GM23248 (cell line): ENCODE measurements at places on chromosomes 5 and 9. TPM values are rescaled to one million over a fixed set of nuclear protein-coding genes. Genes with fewer than 3 reads are reported as not detected.

DNA sequence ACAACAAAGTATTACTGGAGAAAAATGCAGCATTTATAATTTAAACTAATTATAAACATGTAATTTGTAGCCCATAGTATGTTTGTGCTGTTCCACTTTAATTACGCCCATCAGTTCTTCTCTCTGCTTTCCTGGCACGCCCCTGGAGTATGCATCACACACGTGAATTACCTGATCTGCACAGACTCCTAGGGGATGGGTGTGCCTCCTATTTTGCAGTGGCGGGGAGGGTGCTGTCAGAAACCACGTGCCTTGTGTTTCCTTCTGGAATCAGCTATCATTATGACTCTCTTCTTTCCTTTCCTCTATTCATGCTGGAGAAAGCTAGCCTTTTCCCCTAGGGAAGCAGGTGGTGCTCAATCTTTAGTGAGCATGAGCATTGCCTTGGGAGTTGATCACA, 43.3 kb downstream of the RPS23 start:
- no peak overlapping the region for H3K4me3 ChIP-seq

- no peaks in the 10 kb centered on the region; the same call in 1 of the 2 replicates for H3K36me3 ChIP-seq
- H3K27ac ChIP-seq: peak overlapping the region; percentile 49
- H3K4me1 ChIP-seq: peaks cover 32% of the 10 kb centered on the region
- no peak overlapping the region for H3K4me3 ChIP-seq
- no peaks in the 10 kb centered on the region for H3K27me3 ChIP-seq
- DNase-seq: peak; percentile 33
Measured at GRCh38 chr5:169893010-169893409, 87.3 kb downstream of the INSYN2B start.

Gene WHRN
- total RNA-seq: 0.76 and 1.1 TPM in 2 replicates

Gene IL13
- not detected in 2 replicates for total RNA-seq

- no peaks in the 10 kb centered on the region for H3K4me1 ChIP-seq
- DNase-seq: no peak
- no peaks in the 10 kb centered on the region for H3K36me3 ChIP-seq
- no peaks in the 10 kb centered on the region for H3K27me3 ChIP-seq
- no peak overlapping the region for H3K4me3 ChIP-seq
- H3K27ac ChIP-seq: no peak overlapping the region
Measured at GRCh38 chr9:85917756-85918155, 23.2 kb upstream of the NAA35 start.

DNA sequence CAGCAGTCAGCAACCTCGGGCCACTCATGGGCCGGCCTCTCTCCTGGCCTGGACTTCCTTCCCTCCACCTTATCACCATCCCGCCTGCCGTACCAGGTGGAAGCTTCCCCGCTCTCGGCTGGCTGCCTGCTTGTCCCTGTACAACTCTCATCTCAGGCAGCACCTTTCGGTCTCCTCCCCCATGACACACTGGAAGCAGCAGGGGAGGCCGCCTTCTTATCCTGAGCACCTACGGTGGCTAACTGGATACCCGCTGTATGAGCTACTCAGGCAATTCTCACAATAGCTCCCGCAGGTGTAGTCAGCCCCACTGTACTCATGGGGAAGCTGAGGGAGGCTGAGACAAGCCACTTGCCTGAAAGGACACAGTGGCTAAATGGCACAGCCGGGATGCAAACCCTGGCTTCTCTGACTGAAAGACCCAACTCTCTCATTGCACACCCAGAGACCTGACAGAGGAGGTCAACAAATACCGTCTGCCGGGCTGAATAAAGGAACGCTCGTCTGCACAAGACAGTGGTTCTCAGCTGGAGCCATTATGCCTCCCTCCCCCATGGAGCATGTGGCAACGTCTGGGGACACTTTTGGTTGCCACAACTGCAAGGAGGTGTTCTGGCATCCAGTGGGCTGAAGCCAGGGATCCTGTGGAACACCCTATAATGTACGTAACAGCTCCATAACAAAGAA, 9.6 kb downstream of the STK10 start:
- no peak overlapping the region for H3K27ac ChIP-seq
- H3K4me3 ChIP-seq: no peak overlapping the region
- no peaks in the 10 kb centered on the region for H3K36me3 ChIP-seq
- no peaks in the 10 kb centered on the region for H3K4me1 ChIP-seq
- no peak for DNase-seq
- H3K27me3 ChIP-seq: no peaks in the 10 kb centered on the region

Gene LECT2
- total RNA-seq: 0.32 TPM in 1 of 2 replicates, not detected in the other

Gene RNF208
- 0.65 TPM in 1 of 2 replicates, not detected in the other for total RNA-seq

Gene DOCK2
- total RNA-seq: 10.4 and 12.1 TPM in 2 replicates

Gene LRRC19
- total RNA-seq: not detected in 2 replicates

GRCh38 chr9:75889977-75890471, 449 bp upstream of the PCSK5 start:
- peak overlapping the region; percentile 52 for H3K27ac ChIP-seq
- peaks cover 5% of the 10 kb centered on the region for H3K4me1 ChIP-seq
- DNase-seq: peak; percentile 86
- peak overlapping the region; percentile 84 for H3K4me3 ChIP-seq
- H3K36me3 ChIP-seq: no peaks in the 10 kb centered on the region

DNA sequence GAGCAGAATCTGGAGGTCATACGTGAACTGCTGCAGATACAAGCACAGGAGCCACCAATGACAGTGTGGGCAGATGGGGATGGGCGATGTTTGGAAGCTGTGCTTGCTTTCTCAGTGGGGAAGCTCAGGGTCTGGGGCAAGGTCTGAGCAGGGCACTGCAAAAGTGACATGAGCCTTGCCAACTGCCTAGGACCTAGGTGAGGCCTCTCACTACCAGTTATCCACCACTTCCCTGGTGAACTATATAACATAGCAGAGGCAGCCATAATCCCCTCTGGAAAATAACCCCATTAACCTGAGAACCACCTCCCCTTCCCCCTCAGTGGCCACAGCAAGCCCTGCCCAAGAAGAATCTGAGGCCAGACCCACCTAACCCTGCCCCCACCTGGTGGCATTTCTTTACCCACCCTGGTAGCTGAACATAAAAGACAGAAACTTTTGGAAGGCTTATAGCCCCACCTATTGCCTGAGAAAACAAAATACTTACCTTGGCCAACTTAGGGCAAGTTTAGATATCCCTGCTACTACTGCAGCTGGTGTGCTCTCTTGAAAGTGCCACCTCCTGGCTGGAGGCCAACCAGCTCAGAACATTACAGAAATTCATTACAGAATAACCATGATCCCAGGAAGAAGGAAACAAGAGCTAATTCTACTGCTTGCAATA, 18.8 kb upstream of the SPEF2 start:
- no peak for DNase-seq
- H3K27me3 ChIP-seq: no peaks in the 10 kb centered on the region; the same call in 1 of the 2 replicates
- no peak overlapping the region for H3K27ac ChIP-seq
- no peaks in the 10 kb centered on the region for H3K4me1 ChIP-seq
- no peaks in the 10 kb centered on the region for H3K36me3 ChIP-seq

GRCh38 chr9:136011703-136012496, 50.7 kb upstream of the UBAC1 start:
- no peak overlapping the region for H3K4me3 ChIP-seq
- H3K27me3 ChIP-seq: no peaks in the 10 kb centered on the region
- H3K36me3 ChIP-seq: no peaks in the 10 kb centered on the region
- H3K4me1 ChIP-seq: peaks cover 6% of the 10 kb centered on the region
- no peak overlapping the region for H3K27ac ChIP-seq
- DNase-seq: peak; percentile 37

DNA sequence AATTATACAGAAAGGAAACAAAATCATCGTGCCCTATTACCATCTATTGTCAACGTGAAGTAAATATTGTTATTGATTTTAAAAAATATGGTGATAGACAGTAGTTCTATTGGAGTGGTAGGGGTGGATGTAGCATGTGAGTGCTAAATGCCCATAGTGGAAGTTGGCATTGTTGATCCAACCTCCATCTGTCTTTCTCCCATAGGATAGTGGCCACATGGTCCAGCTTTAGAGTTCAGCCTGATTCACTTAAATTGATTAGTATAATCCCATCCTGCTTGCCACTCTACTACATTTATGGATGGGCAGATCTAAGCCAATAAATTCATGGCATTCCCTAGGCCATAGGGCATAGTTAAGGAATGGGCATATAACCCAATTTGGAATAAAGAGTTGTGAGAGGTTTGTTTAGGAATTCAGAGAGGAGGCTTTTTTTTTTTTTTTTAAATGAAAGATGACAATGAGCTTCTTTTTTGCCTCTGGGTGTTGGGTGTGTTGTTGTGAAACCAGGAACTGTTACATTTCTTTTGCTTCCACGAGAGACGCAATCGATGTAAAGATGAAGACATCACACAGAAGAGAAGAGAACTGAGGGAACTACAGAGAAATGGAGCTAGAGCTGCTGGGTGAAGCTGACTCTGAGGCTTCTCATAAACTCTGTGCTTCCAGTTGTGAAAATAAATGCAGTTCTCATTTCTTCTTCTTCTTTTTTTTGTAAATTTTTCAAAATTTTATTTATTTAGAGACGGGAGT, 12.5 kb upstream of the CHD1 start:
- H3K4me3 ChIP-seq: no peak overlapping the region
- no peaks in the 10 kb centered on the region for H3K36me3 ChIP-seq
- DNase-seq: no peak
- no peaks in the 10 kb centered on the region for H3K27me3 ChIP-seq
- no peak overlapping the region for H3K27ac ChIP-seq
- H3K4me1 ChIP-seq: peaks cover 42% of the 10 kb centered on the region

DNA sequence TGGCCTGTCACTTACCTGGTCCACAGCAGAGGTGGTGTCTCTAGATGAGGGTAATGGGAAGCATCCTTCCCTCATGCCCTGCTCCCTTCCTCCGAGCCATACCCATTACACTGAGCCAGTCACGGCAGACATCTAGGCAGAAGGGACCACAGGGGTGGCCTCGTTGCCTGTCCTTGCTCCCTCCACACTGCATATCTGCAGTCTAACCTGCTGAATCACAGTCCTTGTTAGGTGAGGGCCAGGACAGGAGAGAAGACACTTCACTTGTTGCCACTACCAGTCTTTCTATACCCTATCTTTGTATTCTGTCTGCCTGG, 18.4 kb upstream of the SPINK4 start:
- no peak overlapping the region for H3K27ac ChIP-seq
- H3K4me1 ChIP-seq: peaks cover 5% of the 10 kb centered on the region

- peak; percentile 96 for DNase-seq
- H3K4me1 ChIP-seq: peaks cover 48% of the 10 kb centered on the region
- no peaks in the 10 kb centered on the region for H3K27me3 ChIP-seq
- peak overlapping the region; percentile 76 for H3K27ac ChIP-seq
- no peak overlapping the region for H3K4me3 ChIP-seq
- H3K36me3 ChIP-seq: no peaks in the 10 kb centered on the region
Measured at GRCh38 chr5:154276973-154277331, 86.4 kb downstream of the GALNT10 start.

GRCh38 chr5:157295247-157295646, 29.3 kb downstream of the CYFIP2 start:
- no peak overlapping the region for H3K4me3 ChIP-seq
- H3K36me3 ChIP-seq: no peaks in the 10 kb centered on the region
- peaks cover 7% of the 10 kb centered on the region for H3K4me1 ChIP-seq
- no peak for DNase-seq
- no peaks in the 10 kb centered on the region for H3K27me3 ChIP-seq

Gene BTNL3
- total RNA-seq: not detected in 2 replicates

GRCh38 chr5:1524799-1525623, 1.3 kb upstream of the LPCAT1 start:
- H3K4me3 ChIP-seq: peak overlapping the region; percentile 83; the same call in 1 of the 2 replicates
- no peaks in the 10 kb centered on the region for H3K27me3 ChIP-seq
- no peak overlapping the region for H3K27ac ChIP-seq
- H3K4me1 ChIP-seq: peaks cover 10% of the 10 kb centered on the region
- H3K36me3 ChIP-seq: no peaks in the 10 kb centered on the region; the same call in 1 of the 2 replicates

- no peaks in the 10 kb centered on the region for H3K27me3 ChIP-seq
- no peaks in the 10 kb centered on the region for H3K4me1 ChIP-seq
- DNase-seq: no peak
Measured at GRCh38 chr5:45622365-45622764, 73.8 kb downstream of the HCN1 start.

Gene FGF10
- total RNA-seq: not detected in 2 replicates
